ENCODE measurements at places on chromosomes 16 and 17.

- DNase-seq = peak; percentile 14
These were observed 26.4 kb downstream of the LDAF1 start for GRCh38 chr16:21184834-21185233.

DNA sequence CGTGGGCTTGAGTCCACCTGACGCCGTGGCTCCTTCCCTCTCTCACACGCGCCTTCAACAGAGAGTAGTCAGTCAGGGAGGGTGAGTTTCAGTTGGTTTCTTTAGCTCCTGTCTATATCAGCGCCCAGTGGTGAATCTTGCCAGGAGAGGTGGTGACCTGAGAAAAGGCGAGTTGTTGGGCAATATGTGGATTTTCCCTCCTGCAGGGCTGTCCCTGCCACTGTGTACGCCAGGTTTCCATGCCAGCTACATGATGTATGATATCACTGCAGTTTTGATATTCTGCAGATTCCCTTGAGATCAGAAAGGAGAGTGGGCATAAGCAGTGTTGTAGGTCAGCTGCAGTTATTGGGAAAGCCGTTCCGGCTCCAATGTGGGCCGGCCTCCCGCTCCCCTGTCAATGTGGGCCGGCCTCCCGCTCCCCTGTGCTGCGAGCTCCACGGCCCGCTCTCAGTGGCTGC, 31.4 kb downstream of the BANP start:
- no peak for DNase-seq

GRCh38 chr16:62018301-62019060, 17.8 kb downstream of the CDH8 start:
- no peak for DNase-seq

- no peak for DNase-seq
These were observed 11.1 kb downstream of the IL4R start for GRCh38 chr16:27324851-27325301.

- no peak for DNase-seq
These were observed 27.1 kb downstream of the ERN1 start for GRCh38 chr17:64102627-64103390.

DNA sequence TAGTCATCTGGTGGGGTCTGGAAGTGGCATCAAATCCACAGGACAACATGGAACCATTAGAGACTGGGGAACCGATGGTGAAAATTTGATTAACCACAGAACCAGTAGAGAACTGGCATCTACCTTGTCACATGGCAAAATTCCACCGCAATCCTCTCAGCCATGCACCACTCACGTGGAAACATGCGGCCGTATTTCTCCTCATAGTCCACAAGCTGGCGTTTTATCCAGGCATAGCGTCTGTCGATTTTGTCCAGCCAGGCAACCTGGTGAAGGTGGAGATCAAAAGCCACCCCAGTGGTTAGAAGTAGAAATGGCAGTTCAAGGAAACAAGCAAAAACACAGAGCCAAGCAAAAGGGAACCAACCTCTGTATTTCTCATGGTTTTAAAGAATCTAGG, 87.6 kb downstream of the VPS53 start:
- DNase-seq = no peak

- no peak for DNase-seq
These were observed 12.9 kb downstream of the MXRA7 start for GRCh38 chr17:76697702-76698465.

Measured in stimulated activated CD4-positive, alpha-beta T cell treated with anti-CD3 and anti-CD28 coated beads, Interleukin-15, amount 100 ng/mL, for 48 hours (primary cell).